Stimulated activated CD4-positive, alpha-beta T cell treated with anti-CD3 and anti-CD28 coated beads, Interleukin-15, amount 100 ng/mL, for 1 hour (primary cell): ENCODE measurements at places on chromosomes 5 and 9.

DNA sequence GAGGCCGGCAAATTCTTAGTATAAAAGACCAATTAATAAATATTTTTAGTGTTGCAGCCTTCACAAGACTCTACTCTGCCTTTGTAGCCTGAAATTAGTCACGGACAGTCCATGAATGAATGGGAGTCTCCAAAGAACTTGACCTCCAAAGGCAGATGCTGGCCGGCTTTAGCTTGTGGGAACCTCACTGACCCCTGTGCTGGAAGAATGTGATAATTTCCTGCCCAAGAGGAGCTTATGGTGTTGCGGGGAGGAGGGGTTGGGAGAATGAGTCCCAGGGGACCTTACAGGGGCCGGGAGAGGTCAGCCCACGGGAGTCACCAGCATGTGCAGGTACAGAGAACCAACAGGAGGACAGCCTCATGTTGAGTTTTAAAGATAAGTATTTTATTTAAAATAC, 143.1 kb downstream of the IRX2 start:
- DNase-seq = no peak

DNA sequence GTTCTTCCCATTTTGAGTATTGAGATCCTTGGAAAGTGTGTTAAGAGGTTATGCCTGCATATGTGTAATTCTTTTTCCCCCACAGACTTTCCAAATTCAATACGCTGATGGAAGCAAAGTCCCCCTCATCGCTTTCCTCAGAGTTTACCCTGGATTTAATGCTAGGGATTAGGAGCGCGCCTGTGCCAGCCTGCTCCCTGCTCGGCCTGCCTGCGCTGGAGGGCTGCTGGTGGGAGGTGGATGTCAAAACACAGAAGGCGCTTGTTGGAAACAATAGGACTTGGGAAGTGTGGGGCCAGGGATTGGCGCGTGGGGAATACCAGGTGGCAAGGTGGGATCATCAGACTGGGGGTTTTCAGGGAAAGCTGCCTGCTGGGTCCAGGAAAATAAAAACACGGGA, 39.8 kb upstream of the PTCH1 start:
- DNase-seq = no peak

- DNase-seq = no peak
Measured at GRCh38 chr5:145775893-145776444, 59.2 kb downstream of the PRELID2 start.

DNA sequence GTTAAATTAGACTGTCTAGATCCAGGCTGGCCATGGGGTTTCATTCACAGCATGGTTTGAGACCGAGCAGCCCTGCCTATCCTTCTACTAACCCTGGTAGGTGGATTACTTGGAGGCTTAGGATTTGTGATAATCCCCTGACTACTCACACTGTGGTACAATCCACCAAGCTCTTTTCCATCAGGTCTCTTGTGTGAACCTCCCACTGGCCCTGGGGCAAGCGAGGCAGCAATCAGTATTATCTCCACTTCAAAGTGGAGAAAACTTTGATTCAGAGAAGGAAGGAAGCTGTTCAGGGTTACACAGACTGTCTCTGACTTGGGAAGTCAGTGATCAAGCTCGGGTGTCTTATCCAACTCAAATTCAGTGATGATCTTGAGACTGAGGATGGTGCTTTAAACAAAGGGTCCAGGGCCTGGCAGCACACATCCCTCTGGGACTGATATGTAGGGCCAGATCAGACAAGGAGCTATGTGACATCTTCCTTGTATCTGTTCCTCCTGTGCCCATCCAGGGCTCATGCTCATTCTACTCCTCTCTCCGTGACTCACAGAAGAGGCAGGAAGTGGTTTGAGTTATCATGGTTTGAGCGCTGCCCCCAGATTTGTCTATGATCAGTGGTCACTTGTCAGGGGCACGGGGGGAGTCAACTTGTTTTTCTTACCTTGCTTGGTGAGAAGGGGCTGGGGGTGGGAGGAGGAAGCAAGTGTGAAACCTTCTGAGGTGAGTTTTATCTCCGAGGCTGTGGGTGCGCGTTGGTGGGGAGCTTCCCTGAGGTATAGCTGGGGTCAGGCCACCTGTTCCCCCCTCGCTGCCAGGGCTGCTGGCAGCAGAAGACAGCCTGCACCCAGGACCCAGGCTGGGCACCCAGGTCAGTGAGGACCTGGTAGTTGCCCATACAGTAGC, 48.6 kb downstream of the RGS3 start:
- DNase-seq = peak; percentile 36

- DNase-seq = no peak
Measured at GRCh38 chr9:85577353-85577952, 164.3 kb downstream of the AGTPBP1 start.

DNA sequence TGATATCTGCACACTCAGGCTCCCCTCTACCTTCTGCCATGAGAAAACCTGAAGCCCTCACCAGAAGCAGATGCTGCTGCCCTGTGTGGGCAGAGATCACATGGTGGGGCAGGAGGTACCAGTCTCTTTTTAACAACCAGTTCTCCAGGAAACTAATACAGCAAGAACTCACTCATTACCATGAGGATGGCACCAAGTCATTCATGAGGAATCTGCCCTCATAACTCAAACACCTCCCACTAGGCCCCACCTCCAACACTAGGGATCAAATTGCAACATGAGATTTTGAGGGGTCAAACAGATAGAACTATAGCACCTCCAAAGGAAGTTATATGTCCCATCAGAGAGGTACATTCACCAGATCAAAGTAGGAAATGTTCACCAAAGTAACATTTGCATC, 136.3 kb upstream of the SHB start:
- no peak for DNase-seq

DNA sequence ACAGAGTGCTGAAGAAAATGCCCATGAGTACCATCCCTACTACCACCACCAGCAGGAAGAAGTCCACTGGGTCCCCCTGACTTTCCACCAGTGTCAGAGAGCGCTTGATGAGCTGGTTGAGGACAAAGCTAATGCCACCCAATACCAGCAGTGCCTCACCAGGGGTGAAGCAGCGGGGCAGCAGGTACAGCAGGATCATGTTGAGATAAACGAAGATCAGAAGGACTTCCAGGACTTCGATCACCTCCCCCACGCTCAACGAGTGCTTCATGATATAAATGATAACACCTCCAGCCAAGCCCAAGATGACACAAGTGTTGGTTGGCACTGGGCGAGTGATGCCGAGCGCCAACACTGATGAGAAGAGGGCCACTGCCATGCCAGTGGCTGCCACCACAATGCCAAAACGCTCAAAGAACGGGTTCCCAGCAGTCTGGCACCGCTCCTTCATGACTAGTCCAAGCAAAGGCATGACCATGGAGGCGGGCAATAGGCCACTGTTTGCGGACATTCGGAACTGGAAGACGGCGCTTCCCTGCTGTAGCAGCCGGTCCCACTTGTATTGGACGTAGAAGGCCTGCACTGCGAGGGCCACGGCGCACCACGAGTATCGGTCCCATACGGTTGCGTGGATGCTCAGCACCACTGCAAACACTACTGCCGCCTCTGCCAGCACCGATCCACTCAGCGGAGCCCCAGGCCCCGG, 679 bp downstream of the DOLK start:
- DNase-seq = no peak

DNA sequence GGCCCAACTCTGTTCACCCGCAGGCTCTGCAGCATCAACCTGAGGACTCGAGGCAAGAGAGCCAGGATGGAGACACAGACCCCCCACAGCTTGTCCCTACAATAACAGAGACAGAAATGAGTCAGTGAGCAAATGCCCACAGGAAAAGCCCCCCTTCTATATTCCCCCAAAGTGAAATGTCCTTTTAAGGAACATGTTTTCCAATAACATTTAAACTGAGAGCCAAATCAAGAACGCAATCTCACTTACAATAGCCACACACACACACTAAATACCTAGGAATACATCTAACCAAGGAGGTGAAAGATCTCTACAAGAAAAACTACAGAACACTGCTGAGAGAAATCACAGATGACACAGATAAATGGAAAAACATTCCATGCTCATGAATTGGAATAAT, 49.0 kb downstream of the TEX10 start:
- DNase-seq = no peak

DNA sequence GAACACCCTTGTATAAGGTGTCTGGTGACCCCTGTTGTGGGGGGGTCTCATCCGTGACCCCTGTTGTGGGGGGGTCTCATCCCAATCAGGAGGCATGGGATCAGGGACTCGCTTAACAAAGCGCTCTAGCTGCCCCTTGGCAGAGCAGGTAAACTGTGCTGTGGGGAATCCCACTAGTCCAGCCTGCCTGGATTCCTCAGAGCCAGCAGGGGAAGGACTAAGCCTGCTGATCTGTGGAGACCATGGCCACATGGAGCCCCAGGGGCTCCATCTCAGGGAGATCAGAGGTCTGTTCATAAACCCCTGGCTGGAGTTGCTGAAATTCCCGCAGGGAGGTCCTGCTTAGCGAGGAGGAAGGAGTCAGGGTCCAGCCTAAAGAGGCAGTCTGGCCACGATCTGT, 45.8 kb upstream of the TXNDC8 start:
- DNase-seq = no peak

DNA sequence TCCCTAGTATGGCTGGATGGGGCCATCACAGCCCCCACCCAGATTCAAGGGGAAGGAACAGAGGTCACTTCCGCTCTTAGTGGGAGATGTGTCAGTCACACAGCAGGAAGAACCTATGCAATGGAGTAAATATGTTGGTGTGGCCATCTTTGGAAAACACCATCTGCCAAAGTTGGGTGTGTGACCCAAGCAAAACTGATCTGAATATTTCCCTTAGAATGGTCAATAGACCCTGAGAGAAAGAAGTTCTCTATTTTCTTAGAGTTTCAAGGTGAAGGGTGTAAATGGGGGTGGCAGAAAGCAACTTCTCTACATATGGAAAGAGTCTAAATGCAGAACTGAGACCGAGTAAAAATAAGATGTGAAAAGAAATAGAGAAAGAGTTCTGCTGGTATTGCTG, 212.7 kb downstream of the ESM1 start:
- DNase-seq = no peak

GRCh38 chr9:85600675-85601263, 141.0 kb downstream of the AGTPBP1 start:
- DNase-seq = no peak
